Activated naive CD4-positive, alpha-beta T cell treated with Interleukin-2 at 50 U/mL for 16 hours (primary cell): ENCODE measurements at places on chromosomes 13 and 19.

GRCh38 chr19:40666803-40667438, 23.5 kb downstream of the NUMBL start:
- DNase-seq, result no peak

DNA sequence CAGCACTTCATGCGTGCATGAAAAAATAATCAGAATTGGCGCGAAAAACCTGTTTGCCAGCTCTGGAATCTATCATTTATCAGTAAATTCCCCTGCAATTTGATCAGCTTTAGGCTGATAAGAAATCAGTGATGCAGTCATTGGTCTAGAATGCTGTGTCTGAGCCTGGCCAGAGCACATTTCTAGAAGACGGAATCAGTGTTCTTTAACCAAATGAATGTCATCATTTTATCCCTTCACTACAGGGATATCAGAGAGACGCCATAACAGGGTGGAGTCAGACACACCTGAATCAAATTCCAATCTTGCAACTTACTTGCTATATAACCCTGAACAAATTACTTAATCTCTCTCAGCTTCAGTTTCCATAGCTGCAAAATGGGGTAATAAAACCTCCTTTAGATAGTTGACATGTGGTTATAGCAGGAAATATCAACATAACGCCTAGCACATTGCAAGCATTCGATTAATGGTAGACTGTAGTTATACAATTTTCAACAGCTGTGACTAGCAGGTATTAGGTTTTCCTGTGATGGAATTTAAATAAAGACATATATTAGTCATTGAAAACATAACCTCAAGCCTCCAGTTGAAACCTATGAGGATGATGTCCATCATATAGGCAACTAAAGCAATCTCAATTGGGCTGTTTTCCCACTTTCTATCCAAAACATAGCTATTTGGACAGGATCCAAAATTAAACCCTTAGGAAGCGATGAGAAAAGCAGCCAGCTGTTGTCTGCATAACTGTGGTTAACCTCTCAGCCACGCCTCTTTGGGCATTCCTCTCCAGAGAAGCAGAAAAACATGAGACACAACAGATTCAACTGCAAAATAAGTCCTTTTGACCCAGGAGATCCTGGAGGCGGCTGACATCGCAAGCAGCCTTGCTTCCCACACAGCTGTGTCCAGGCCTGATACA, 51.6 kb upstream of the UBL3 start:
- peak; percentile 34 for DNase-seq

DNA sequence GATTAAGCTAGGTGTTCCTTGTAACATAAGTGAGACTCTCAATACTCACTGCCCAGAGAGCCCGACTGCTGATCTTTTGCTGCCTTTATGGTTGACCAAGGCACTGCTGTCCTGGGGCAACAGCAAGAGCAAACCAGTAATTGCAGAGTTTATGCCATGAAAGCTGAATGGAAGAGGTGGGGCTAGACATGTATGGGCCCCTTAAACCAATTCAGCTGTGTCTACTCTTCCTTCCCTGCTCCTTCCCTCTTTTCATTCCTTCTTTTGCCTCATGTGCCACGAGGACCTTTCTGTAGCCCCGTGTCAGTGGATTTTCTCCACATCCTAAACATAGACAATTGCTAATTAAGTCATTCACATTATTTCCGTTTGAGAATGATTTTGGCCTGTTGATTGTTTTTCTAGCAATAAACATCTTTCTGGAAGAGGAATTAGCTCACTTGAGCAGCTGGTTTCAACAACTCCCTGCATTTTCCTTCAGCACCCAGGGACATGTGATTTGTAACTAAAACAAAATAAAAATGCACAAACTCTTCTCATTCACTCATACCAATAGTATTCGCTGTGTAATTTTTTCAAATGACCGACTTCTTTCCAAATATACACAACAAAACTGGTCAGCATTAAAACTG, 40.5 kb downstream of the RAP2A start:
- DNase-seq, result no peak

GRCh38 chr19:1304197-1304924, 18.7 kb downstream of the EFNA2 start:
- no peak for DNase-seq

DNA sequence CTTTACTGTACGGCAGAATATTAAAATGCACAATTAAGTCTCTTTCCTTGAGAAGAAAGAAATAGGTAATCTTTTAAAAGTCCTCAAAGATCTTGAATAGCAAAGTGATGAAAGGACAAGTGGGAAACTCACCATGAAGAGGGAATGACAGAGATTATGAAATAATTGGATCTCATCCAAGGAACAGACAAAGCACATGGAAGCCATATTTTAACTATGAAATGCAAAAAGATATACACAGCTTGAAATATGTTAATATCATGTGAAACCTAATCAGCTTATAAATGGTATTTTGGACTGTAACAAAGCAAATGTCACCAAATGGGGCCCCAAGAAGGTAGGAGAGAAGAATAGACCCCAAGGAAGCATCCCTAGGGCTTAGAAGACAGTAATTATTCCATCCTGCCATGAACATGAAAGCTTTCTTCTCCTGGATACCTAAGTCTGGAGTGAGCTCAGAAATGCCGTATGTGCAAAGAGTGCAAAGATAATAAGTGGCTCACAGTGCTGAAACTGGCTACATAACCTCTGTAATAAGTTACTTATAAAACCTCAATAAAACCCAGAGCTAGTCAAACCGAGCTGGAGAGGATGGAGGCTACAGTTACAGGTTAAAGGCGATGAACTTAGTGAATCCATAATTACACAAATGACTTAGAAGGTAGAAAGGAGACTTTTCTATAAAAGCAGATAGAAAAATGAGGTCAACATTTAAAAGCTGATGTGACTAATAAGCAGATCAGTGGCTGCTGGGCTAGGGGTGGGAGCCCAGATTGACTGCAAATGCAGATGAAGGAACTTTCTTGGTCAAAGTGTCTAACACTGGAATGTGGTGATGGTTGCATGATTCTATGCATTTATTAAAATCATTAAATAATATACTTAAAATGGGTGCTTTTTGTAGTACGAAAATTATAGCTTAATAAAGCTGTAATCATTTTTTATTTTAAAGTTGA, 34.4 kb downstream of the DCLK1 start:
- no peak for DNase-seq

DNA sequence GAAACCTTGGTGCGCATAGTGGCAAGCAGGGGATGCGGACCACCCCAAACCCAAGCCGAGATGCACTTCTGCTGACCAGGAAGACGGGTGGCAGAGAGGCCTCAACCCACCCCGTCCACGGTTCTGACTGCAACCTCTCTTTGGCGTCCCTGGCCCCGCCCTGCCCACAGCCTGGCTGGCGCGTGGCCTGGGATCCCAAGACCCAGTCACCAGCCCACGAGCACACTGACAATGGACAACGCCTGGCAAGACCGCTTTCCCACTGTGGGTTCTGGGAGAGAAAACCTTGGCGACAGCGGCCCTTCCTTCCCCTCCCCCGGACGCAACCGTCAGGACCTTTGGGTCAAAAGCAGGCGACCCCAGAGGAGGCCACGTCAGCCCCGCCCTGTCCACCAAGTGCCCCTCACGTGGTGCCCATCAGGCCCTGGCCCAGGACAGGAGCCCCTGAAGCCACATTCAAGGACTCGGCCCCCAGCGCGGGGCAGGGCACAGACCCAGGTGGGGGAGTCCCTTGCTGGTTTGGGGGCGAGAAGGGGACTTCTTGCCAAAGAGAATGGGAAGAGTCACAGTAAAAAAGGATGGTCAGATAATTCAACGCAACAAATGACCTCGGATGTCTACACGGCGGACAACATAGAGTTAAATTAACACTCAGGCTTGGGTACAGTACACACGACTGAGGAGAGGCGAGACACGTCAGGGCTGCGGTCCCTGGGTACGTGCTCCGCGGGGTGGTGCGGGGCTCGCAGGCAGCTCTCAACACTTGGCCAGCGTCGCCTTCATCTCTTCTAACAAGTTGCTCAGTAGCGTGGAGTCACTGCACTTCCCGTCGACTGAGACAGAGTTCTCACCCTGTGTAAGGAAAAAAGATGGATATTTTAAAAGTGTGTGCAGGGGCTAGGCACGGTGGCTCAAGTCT, 5.0 kb downstream of the IZUMO4 start:
- DNase-seq, result no peak

GRCh38 chr19:17797424-17798201, 2.7 kb downstream of the B3GNT3 start:
- peak; percentile 60 for DNase-seq

DNA sequence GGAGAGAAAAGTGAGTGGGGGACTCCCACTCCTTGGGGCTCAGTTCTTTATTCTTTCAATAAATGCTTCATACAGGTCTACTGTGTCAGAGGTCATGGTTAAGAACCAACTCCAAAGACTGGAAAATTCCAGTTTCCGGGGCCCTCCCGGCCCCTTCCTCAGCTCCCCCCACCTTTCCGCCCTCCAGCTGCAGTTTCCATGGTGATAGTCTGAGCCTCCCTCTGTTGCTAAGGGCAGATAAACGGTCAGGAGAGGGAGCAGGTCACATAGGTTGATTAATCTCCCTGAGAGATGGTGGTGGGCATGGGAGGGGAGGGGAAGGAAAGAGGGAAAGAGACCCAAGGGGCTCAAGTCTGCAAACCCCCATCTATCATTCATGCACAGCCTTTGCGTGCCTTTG, 131.5 kb upstream of the USP29 start:
- no peak for DNase-seq

- DNase-seq, result no peak
Measured at GRCh38 chr19:38015216-38015615, 108.2 kb downstream of the SIPA1L3 start.

GRCh38 chr19:12581100-12581499, 29.5 kb downstream of the ZNF490 start:
- no peak for DNase-seq

DNA sequence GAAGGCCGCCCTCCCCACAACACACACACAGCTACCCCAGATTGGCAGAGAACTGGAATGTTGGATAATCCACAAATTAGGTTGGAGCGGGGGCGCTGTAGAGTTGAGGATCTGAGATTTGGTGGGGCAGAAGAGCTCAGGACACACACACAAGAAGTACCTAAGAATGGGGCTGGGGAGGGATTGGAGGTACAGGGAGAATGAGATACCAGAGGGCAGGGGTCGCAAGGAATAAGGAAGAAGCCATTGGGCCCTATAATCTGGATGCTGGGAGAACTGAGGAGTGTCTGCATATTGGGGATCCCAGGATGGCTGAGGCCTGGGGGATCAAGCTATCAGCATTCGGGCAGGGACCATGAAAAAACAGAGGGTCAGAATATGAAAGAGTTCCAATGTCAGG, 11.5 kb downstream of the SYT3 start:
- DNase-seq, result no peak
